Right renal cortex interstitium (tissue), 3 donors: ENCODE measurements at places on chromosomes 1 and 21.

DNA sequence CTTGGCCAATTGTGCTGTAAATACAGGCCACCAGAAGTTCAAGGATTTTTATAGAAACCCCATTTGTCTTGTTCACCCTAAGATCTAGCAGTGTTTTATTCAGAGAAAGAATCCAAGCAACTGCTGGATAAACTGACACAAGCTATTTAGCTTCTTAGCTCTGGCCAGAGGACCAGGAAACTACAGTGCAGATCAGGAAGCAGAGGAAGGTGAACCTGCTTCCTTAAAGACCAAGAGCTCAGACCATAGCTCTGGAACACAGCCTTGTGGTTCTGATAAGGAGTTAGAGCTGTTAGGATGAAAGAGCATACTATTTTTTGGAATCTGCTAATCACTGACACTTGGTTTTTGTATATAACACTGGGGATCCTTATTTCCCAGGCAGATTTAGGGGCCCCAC, 5.2 kb upstream of the CCDC17 start:
- DNase-seq: no peak

DNA sequence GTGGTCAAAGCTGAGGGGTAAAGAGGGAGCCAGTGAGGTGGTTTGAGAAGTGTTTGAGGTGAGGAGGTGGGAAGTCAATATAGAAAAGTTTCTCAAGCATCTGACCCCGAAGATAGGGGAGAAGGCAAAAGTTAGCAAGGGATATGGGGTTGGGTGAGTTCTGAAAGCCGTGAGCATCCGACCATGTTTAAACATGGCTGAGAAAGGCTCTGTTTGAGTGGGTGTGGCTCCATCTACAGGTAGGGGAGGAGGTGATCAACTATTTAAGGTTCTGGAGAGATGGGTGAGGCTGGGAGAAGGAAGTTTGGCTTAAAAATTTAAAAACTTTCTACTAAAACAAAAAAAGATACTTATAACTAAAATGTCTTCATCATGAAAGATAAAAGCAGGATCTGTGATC, 273.8 kb downstream of the KCNJ6 start:
- DNase-seq: no peak

DNA sequence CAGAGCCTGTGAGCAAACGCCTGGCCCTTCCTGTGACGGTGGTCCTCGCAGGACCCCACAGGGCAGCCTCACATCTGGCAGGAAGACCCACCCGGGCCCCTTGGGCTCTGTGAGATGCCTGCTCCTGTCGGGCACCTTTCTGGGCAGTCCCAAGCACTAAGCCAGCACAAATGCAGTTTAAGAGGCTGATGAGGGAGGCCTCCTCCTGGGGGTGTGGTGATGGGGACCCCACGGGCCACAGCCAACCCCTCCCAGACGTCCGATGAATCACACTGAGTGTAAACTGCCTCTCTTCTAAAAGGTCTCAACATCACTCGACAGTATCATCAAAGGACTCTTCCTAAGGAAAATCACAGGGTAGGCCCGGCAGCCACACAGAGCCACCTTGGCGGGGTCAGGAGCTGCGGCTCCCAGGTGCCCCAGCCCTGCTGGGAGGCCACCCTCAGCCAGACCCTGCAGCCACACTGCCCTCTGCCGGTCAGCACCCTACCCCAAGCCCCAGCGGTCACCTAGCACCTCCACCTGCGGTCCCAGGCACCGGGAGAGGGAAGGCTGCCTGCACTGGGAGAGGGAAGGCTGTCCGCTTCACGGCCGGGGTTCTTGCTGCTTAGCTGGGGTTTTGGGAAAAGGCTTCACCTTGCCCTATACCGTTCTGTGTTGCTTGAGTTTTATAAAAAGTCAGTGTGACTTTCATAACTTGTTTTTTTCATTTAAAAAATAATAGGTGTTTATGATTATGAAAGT, 3.9 kb upstream of the PRKCZ start:
- DNase-seq: no peak

DNA sequence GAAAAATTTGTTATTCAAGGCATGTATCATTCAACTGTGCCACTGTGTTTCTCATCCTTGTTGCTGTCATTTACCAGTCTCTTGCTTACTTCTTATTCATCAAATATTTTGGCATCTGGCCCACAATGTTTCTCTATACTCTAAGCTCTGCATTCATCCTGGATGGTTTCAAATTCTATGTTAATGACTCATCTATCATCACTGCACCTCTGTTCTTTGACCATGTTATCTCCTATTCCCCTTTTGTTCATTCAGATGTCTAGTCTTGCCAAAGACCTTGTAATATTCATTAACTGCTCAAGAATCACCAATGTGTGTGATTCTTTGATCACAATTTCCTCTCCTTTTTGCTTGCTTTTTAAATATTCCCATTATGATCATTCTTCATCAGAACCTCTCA, 54.6 kb upstream of the PRKACB start:
- DNase-seq: no peak

- DNase-seq: no peak
Observed at GRCh38 chr1:78277253-78277652, 213.5 kb upstream of the PTGFR start.

GRCh38 chr1:7993593-7994479, 32.3 kb downstream of the ERRFI1 start:
- DNase-seq: no peak

DNA sequence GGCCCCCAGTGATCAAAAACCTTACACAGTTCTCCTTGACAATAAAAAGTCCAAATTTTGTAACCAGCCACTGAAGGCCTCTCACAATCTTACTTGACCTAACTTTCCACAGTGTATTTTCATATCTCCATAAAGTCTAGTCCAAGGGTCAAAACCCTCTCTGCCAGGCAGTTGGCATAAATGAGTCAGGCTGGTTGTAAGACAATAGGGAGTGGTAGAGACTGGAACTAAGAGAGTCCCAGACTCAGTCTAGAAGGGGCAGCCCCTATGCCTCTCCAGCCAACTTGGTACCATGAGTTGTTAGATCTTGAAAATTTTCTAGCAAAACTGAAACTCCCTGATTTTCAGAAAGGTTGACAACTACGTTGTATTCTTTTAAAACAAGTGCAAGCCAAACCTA, 21.0 kb downstream of the KIF21B start:
- DNase-seq: no peak

- DNase-seq: no peak
Observed at GRCh38 chr1:63152572-63152971, 169.8 kb upstream of the FOXD3 start.
